MCF 10A (cell line): ENCODE measurements at places on chromosomes 4 and X.
A peak's percentile ranks its signal among the peaks of the same experiment; 100 is the strongest.

DNA sequence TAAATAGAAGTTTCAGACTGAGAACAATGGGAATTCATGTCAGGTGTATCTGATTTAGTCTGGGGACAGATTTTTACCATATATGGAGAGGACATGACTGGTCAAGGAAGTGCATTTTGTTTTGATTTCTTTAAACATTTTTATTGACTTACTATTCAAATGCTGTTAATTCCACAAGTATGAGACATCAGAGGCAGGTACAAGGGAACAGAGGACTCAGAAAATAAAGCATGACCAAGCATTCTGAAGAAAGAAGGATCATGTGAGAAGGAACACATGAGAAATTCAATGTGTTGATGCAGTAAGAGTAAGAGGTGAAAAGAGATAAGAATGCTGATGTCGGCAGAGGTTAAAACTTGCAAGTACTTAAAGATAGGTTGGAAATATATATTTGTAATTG is 1452.6 kb downstream of the PCDH7 start:
- no peak for DNase-seq

- no peak for DNase-seq
These were observed 1125.5 kb downstream of the FAT4 start for GRCh38 chr4:126440297-126440696.

DNA sequence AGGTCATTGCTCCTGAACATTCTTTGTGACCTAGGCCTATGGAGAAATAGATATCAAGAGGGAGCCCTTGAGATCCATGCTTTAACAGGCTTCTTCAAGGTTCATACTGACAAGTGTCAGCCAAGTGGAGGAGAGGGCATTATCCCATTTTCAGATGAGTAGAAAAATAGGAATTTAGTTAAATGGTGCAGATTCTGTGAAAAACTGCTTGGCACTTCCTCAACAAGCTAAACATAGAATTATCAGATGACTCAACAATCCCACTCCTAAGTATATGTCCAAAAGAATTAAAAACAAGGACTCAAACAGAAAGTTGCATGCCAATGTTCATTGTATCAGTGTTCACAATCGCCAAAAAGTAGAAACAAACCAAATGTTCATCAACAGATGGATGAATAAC is 43.8 kb upstream of the KCNIP4 start:
- DNase-seq, result no peak

DNA sequence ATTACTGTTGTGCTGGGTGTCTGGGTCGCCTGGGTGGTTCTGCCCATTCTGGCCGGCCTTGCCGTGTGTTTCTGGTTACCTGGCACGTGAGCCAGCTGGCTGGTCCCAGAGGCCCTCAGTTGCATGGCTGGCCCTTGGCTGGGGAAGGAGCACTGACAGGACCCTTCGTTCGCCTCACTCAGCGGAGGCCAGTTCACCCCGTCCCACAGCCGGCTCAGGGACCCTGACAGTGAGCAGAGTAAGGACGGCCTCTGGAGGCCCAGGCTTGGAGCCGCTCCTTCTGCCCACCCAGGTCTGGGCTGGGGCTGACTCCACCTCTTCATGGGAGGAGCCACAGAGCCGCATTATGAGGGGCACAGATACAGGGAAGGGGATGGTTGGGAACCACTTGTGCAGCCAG is 20.3 kb upstream of the HGFAC start:
- no peak for DNase-seq

DNA sequence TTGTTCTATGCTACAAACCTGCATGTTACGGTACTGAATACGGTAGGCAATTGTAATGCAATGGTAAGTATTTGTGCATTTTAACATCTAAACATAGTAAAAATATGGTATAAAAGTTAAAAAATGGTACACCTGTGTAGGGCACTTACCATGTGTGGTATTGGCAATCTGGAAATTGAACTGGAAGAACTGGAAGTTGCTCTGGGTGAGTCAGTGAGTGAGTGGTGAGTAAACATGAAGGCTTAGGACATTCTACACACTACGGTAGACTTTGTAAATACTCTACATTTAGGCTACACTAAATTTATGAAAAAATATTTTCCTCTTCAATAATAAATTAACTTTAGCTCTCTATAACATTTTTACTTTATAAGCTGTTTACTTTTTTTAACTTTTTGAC is 78.9 kb downstream of the RRAGB start:
- no peak for DNase-seq

DNA sequence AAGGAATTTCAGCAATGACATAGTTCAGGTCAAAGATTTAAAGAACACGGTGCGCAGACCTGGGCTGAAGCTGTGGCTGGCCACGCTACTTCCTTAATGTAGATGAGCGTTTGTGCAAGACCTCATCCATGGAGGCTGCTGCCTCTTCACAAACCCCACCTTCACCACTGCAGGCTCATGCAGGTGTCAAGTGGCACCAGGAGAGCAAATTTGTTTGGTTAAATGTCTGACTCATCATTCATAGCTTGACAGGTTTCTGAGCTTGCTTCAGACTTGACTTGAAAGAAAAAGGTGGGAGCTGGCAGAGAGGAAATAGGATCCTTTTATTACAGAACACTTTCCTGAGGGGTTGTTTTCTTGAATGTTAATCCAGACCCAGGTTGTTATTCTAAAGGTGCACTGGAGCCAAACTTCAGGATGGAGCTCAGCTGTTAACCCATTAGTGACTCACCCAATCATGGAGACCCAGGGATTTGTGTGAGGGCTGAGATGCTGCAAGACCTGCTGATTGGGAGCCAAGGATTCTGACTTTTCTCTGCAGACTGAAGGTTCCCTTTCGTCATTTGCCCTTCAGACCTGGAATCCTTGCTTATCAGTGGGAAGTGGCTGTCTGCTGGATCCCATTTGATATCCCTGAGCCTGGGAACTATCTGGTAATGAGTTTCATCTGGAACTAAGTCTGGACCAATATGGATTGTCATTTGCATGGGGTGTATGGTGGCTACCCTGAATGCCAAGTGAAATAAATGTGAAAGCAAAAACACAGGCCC is 315.3 kb downstream of the PTTG2 start:
- peak; percentile 86 for DNase-seq

DNA sequence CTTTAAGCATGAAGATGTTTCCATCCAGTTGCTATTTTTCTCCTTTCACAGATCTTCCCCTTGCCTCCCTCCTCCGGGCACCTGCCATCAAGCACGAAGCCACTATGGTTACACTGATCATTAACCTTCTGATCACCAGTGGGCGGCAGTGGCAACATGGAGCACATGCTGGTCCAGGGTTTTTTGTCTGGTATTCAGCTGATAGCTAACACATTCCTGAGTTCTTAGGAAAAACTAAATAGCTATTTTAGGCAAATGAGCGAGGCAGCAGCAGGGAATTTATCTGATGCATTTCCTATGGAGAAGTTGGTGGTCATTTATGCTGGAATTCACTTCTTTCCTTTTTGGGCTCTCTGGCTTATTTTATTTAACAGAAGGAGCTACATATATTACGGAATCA is 22.9 kb downstream of the SHISA3 start:
- DNase-seq, result no peak

DNA sequence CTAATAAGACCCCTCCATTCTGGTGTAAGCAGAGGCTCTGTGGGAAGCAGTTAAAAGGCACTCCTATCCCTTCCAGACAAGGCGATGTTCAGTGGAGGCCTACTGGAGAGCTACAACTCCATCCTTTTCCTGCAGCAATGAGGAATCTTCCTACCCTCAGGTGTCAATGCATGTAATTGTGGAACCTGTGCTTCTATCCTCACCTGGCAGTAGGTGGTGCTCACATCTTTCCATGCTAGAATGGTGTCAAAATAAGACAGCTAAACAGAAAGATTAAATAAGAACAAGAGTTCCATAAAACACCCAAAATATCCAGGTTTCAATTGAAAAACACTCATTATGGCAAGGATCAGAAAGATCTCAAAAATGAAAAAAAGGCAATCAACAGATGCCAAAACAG is 224.6 kb downstream of the IL15 start:
- peak; percentile 47 for DNase-seq
